ENCODE measurements at places on chromosomes 3 and 15.

DNA sequence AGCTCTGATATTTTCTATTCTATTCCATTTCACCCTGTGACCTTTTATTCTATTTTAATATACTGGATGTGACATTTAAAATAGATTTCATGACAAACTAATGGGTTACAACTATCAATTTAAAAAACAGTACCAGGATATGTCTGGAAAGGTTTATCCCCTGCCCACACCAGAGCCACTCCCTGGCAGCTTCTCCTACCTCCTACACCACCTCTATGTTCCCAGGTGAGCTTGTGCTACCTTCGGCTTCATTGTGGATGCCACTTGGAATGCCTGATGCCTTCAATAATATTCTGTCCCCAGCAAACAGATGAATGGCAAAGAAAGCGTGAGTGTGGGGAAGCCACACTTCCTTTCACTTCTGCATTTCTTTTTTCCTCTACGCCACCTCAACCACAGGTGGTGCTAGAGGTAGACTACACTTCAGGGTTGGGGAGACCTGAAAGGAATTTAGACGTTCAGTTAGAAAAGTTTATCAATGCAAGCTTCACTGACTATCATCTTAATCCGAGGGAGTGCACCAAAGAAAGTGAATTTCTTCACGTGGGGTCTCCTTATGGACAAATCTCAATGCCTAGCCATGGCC lies 213.0 kb downstream of the SSR3 start:
- DNase-seq: no peak

GRCh38 chr3:133701435-133702358 lies 40.0 kb upstream of the TOPBP1 start:
- no peak for DNase-seq

DNA sequence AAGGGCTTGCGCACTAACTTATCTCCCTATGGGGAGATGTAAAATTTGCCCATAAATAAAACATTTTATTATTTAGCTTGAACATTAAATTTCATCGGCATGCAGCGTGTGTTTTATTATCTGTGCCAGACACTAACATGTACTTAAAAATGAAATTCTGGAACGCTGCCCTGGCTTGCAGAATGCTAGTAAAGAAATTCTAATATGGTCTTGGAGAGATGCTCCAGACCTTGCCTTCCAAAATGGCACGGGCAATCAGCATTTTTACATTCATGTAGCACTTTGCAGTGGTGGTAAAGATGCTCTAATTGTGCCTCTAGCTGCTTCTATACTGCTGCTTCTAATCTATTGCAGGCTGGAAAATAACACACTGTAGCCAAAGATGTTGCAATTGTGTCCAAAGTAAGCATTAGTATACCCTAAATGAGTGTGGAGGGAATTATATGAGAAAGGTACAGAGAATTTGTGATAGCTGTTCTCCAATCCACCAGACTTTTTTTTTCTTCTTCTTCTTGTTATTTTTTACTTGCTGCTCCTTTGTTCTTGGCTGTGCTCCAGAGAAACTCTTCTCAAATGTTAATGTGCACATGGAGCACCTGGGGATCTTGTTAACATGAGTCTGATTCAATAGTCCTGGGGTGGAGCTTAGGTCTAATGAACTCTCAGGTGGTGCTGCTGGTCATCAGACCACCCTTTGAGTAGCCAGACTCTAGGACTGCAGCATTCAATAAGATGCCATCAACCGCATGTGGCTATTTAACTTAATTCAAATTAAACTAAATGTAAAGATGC lies 47.3 kb downstream of the CRABP1 start:
- DNase-seq: no peak

GRCh38 chr3:21543380-21544075 lies 207.5 kb downstream of the ZNF385D start:
- DNase-seq: no peak

DNA sequence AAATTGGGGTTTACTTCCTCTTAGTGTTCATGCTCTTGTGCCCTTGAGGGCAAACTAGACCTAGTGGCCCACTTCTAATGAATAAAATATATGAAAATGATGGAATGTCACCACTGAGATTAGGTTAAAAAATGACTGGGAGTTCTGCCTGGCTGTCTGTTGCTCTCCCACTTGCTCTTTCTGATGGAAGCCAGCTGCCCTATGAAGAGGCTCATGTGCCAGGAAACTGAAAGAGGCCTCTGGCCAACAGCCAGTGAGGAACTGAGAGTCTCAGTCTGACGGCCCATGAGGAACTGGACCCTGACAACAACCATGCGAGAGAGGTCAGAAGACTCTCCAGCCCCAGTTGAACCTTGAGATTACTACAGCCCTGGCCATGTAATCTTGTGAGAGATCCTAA lies 107.1 kb upstream of the FHIT start:
- no peak for DNase-seq

- DNase-seq: no peak
Measured at GRCh38 chr15:42908538-42908937, 12.0 kb downstream of the TTBK2 start.

Data from trophoblast cell (in vitro differentiated cells and primary cell).